ENCODE measurements at places on chromosomes 3 and 15. TPM values are rescaled to one million over a fixed set of nuclear protein-coding genes. Genes with fewer than 3 reads are reported as not detected.
A peak's percentile ranks its signal among the peaks of the same experiment; 100 is the strongest.

GRCh38 chr3:32414522-32415202, 23.0 kb downstream of the CMTM7 start:
- DNase-seq = no peak

DNA sequence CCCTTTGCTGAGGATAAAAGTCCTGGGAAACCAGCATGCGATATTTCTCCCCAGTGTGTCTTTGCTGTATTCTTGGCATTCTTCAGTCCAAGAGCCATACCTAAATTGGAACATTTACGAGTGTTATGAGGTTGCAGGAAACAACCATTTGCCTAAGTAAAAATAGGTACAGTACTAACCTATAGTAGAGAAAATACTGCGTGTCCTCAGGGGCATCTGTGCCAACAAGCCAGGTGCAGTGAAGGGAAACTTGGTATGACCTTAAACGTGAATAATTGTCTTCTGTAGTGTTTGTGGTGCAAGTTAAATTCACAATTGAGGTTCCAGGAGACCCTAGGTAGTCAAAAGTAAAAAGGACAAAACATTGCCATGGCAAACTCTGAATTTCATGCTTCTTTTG, 12.2 kb downstream of the IL5RA start:
- no peak for DNase-seq

GRCh38 chr15:70494852-70495571, 268.3 kb downstream of the UACA start:
- peak; percentile 11 for DNase-seq

DNA sequence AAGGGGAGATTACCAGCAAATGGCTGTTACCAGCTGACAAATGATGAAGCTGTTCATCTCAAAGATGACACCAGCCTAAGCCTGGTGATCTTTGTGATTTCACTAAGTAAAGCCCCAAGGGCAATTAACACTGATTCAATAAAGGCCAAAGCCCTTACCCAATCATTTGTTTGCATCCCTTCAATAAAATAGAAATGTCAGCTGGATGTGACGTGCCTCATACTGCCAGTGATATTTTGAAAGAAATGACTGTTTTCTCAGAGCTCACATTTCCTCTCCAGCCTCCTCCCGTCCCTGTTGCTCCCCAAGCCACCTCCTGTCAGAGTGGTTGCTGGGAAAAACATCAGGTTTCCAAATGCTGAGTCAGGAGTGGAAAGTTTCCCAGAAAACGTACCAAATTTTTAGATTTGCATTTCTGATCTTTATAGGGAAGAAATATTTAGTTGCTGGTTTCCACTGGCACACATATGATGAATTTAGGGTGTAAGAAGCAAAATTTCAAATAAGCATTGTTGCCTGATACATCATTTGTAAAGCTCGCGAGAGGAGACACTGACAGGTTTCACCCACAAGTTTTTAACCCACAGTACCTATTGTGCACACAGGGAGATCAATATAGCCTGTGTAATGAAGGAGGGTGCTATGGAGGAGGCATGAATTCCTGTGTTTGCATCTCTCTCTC, 21.0 kb downstream of the C2CD4A start:
- DNase-seq = no peak

DNA sequence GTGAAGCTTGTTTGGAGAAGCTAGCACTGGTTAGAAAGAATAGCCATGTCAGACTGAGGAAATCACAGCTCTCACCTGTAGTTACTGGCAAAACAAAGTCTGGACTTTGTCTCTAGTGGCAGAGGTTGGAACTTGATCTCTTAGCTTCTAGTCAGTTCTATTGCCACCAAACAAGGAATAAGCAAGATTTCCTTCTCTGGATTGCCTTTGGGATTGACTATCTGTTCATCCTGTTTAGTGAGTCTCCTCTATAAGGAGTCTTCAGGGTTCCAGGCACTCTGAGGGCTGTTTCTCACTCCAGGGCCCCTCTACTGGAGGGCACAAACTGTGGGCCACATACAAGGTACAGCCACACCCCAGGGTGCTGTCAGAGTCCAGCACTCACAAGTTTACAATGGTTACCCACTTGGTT, 426.6 kb upstream of the THBS1 start:
- no peak for DNase-seq

LYZL4 gene
- not detected for total RNA-seq

SCN5A gene
- total RNA-seq = not detected

DNA sequence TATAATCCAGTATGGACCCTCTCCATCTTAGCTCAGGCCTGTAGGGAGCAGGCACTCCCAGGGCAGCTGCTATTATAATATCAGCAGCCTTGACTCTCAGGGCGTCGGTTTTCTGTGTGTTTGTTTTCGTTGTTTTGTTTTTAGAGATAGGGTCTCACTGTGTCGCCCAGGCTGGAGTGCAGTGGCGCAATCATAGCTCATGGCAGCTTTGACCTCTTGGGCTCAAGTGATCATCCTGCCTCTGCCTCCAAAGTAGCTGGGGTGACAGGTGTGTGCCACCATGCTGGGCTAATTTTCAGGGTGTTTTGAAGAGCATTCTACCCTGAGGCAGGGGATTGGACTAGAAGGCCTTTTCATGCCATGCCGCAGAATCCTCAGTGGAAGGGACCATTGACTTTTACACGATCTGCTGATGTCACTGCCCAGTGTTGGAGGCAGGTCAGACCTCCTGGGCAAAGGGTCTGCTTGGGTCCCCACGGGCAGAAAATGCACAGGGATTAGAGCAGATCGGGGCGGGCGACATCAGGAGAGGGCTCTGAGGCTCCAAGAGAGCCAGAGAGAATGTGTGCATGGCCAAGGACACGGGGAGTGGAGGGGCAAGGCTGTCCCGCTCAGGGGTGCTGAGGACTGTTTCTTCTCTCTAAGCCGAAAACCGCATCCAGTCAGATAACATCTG, 7.8 kb downstream of the MELTF start:
- no peak for DNase-seq

- no peak for DNase-seq
Observed at GRCh38 chr3:107456501-107456900, 66.3 kb upstream of the BBX start.

SAMMSON gene
- not detected for total RNA-seq

- no peak for DNase-seq
Observed at GRCh38 chr3:38549082-38549481, 52.9 kb downstream of the EXOG start.

C3orf22 gene
- total RNA-seq = not detected

GOLGA8J gene
- total RNA-seq = not detected

- no peak for DNase-seq
Observed at GRCh38 chr3:110227991-110228390, 843.6 kb upstream of the NECTIN3 start.

HIGD2B gene
- total RNA-seq = not detected

GRCh38 chr15:41872166-41872747, 21.6 kb downstream of the SPTBN5 start:
- no peak for DNase-seq

- DNase-seq = no peak
Observed at GRCh38 chr3:66552846-66553245, 52.0 kb upstream of the LRIG1 start.

- DNase-seq = no peak
Observed at GRCh38 chr3:194058189-194058571, 77.8 kb upstream of the HES1 start.

Measured in G401 (cell line).